NK-92 treated with Interleukin-12 subunit alpha and Interleukin-12 subunit beta, amount 100 ng/mL, for 24 hours (cell line): ENCODE measurements at places on chromosomes 5 and 9.

DNA sequence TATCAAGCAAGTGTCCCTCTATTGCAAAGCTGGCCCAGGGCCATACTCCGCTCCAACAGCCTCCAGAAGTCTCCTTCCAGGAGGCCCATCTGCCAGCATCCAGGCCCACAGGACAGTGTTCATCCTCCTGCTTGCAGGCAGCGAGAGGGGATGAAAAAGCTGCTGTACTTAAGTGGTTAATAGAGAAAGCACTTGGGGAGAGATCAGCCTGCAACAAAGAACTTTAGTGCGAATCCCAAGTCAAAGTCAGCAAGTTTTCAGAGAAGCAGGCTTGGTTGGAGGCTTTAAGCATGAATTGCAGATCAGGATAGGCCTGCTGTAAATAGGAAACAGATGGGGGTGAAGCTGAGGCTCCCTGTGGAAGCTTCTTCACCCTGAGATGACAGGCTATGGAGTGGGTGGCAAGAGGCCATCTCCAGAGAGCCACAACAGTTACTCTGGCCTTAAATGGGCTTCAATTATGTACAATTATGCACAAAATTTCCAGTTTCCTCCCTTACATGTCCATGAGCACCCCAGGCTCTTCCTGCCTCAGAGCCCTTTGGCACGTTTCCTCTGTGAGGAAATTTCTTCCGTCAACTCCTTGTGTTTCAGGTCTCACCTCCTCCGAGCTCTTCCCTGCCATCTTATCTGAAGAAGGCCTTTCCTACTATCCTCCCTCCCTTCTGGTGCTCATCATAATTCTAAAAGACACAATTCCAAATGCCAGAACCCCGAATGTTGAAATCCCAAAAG lies 98.0 kb upstream of the NR3C1 start:
- DNase-seq = no peak

GRCh38 chr5:18712936-18713485 lies 1078.8 kb downstream of the TAF11L14 start:
- DNase-seq = no peak

DNA sequence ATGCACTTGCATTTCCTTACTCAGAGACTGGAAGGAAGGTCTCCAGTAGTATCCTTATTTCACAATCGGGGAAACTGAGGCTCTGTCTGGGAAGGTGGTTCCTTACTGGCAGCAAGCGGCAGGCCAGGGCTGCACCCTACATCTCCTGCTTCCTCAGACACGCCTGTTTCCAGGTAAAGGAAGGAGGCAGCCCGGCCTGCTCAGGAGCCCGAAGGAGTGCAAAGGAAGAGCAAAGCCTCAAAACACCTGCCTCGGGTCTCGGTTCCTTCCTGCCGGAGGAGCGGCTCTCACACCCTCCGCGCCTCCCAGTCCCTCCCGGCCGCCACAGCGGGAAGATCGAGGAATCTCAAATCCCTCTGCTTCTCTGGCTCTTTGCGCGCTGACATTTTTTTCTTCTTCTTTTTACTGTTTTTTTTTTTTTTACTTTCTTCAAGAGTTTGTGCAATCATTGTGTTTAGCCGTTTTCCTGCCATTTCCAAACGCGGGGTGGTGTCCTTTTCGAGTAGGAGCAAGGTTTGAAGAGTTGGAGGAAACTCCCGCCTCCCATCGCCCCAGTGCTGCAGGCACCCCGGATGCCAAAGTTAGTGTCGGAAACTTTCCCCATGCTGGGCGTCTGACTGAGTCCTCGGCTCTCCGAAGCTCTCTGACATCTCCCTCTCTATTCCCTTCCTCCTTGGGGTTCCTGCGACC lies 1.0 kb downstream of the GGTA1 start:
- no peak for DNase-seq

DNA sequence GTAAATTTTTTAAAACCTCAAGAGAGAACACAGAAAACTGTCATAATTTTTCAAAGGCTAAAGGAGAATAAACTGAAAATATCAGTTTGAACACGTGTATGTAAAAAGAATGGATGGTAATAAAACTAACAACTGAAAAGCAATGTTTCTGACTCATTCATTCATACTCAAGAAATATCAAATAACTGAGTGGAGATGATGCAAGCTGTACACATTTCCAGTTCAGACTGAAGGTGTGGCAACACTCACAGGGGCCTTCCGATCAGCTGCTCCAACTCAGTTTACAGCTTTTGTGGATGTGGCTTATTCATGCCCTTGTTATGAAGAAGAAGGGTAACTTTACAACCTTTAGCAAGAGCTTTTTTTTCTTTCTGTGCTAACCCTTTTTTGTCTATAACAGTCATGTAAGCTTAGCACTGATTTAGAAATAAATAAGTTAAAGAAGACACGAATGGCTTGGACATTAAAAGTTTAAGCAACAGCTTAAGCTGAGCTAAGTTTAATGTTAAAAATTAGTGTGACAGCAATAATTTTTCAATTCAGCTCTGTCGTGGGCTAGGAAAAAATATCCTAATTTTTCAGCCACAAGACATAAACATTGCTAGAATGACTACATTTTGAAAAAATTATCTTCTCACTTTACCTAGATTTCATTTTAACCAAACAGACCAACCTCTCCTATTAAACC lies 453.5 kb downstream of the RAB3C start:
- peak; percentile 23 for DNase-seq

- DNase-seq = no peak
These were observed 1110.2 kb downstream of the TAF11L14 start for GRCh38 chr5:18744441-18744840.

- no peak for DNase-seq
These were observed 88.0 kb downstream of the ZSWIM6 start for GRCh38 chr5:61420016-61420415.

- no peak for DNase-seq
These were observed 235.2 kb upstream of the SLC24A2 start for GRCh38 chr9:20023961-20024571.

DNA sequence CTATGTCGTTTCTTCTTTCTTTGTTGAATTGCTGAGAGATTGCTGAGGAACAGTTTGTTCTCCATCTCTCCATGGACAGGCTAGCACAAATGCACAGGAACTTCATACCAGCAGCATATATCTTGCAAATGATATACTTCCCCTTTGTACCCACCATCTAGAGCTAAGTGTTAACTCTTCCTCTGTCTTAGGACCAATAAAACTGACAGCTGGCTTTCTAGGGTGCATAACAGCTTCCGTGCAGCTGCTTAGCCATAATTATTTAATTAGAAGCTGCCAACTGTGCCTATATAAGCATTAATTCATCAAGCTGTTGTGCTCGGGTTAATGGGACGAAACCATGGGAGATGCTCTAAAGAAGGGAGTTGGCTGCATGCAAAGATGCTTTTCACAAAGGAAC lies 38.7 kb downstream of the KCTD16 start:
- no peak for DNase-seq

GRCh38 chr5:155564541-155564940 lies 551.0 kb downstream of the KIF4B start:
- DNase-seq = no peak

- DNase-seq = no peak
These were observed 74.7 kb downstream of the MSX2 start for GRCh38 chr5:174799121-174799520.

DNA sequence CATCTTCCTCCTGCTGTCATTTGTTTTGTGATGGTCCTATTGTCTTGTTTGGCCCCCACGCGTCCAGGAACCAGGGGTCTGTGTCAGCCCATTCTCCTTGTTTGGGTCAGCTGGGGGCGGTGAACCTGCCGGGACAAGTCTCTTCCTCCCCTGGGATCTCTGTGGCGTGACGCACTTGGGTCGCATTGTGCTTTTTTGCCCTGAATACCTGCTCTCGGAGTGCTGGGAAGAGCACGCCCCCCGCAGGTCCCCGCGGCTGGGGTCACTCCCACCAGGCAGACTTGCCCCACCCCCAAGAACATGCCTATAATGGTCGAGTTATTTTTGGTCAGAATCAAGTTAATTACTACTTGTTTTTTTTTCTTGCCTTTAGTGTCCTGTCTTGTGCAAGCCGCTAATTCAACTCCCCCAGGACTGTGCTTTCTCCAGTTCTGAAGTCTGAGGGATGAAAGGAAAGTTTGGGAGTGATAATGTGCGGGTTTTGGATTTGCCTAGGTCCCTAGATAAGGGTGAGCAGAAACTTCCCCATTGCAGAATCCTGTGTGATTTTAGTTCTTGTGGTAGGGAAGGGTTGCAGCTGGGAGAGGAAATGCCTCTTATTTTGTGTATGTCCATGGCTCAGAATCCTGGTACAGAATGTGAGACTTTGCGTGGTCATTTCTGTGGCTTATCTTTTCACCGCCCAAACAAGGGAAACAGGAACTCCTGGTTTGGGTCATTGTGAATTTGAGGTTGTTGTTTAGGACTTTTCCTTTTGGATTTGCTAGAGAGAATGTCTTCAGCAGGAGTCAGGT lies 789 bp downstream of the ACER2 start:
- DNase-seq = no peak

DNA sequence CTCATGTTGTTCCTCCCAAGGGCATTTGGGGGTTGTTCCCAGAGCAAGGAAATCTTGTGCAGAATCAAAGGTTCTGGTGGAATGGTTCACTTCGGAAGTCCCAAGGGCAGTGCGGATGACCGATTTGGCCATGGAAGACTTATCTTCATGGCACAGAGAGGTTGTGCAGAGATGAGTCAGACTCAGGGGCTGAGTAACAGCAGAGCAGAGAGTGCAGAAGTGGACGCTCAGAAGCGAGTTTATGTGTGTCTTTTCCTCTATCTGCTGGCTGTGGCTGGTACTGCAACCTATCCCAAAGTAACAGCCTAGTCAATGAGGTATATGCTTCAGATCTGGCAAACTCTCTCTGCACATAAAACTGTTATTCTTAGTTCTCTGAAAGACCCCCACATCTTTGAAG lies 118.1 kb downstream of the DPYSL3 start:
- DNase-seq = no peak

DNA sequence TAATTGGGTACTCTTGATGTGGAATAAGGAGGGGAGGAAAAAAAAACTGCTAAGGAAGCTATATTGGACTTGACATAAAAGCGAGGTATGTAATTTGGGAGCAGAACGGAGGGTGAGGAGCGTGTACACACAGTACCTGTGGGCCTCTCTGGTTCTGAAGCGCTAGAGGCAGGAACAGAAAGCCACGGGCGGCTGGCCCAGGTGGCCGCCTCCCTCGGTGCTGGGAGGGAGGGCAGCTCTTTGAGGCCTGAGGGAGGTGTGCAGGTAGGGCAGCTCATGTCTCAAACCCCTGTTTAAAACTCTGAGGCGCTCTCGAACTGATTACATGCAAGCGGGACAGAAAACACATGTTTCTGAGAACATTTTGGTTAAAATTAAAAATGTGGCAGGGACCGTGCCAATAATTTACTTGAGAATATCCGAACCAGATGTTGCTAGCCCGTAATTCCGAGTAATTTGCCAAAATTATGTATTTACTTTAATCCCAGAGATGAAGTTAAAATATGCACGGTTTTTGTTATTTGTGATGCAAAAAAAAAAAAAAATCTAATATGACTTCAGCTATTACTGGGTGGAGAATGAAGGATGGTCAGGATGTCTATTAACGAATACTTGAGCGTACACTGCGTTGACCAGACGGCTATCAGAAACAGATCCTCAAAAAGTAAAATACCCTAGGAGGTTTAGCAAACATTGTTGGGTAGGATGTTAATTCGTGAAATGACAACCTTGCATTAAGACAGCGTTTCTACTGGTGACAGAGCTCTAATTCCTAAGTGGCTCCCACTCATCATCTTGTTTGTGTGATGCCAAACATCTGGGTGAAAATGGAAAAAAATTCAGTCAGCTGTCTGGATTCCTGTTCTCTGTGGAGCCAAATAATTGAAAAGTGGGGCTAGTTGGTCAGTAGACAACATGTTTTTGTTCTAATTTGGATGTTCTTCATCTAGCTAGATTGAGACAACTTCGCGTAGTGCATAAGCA lies 24.4 kb upstream of the STC2 start:
- DNase-seq = no peak

GRCh38 chr5:80825786-80826460 lies 134.2 kb upstream of the RASGRF2 start:
- no peak for DNase-seq

DNA sequence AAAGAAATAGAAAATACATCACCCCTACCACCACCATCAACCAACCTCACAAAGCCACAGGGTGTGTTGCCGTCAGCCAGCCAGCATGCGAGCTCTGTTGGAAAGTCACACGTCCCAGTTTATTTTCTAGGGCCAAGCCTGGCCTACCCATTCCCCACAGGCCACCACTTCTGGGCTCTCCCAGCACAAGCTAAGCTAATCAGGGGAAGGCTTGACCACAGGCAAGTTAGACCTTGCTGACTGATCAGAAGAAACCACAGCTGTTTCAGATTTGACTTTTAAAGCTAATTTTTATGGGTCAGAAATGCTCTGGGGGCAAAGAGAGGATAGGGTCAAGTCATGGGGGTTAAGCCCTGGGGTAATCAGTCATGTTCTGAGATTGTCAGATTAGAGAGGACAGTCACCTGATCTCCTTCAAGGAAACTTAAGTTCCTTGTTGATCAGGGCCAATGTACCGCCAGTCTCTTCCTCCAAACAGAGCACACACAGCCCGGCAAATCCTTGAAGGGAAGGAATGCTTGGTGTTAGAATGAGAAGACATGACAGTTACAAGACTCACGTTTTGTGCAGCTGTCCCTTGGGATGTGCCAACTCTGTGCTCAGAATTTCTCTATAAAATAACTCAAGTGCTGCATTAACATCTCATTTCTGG lies 7.6 kb downstream of the SHB start:
- no peak for DNase-seq

DNA sequence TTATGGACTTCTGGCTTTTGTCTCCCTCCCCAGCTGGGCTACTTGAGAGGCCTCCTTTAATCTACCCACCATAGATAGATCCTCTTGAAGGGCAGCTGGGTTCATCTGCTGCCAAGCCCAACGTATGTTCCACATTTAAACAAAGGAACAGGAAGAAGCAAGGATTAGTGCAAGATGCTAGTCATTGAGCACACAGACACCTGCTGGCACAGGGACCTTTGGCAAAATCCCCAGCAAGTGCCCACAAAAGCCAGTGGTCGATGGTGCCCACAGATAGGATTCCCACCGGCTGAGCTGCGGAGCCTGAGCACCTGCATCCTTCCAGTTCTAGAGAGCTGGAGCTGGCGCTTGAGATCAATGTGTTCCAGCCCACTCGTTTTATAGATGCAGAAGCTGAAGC lies 57.7 kb upstream of the SHB start:
- DNase-seq = no peak

- DNase-seq = no peak
These were observed 376.2 kb upstream of the CLINT1 start for GRCh38 chr5:158235159-158235547.

GRCh38 chr9:134630861-134631260 lies 10.7 kb upstream of the COL5A1 start:
- DNase-seq = no peak

- no peak for DNase-seq
These were observed 427 bp downstream of the SERINC5 start for GRCh38 chr5:80255431-80255810.
